ENCODE measurements at places on chromosomes 11 and 22.
A peak's percentile ranks its signal among the peaks of the same experiment; 100 is the strongest.

- no peak for DNase-seq
Observed at GRCh38 chr11:115215694-115216617, 288.3 kb downstream of the CADM1 start.

- DNase-seq, result no peak
Observed at GRCh38 chr22:44482776-44483175, 15.3 kb downstream of the RTL6 start.

DNA sequence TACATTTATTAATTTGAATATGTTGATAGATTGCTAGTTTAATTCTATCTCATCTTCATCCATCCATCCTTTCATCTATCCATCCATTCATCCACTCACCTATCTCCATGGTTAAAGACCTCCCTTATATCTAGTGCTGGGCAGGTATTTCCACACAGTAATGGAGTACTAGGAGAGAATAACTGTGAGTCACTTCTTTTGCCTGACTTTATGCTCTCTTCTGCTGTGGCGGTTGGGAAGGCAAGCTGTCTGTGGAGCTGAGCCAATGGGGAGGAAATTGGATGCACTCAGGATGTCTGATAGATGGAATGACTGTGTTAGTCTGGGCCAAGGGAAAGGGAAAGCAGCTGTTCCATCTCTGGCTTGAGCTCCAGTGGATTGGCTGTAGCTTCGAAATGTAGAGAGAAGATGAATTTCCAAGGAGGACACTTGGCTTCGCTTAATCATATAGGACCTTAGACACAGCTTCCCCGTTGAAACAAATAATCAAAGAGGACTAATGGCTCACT is 60.3 kb downstream of the NELL1 start:
- DNase-seq, result no peak

- no peak for DNase-seq
Observed at GRCh38 chr22:30362651-30363281, 6.0 kb downstream of the CCDC157 start.

DNA sequence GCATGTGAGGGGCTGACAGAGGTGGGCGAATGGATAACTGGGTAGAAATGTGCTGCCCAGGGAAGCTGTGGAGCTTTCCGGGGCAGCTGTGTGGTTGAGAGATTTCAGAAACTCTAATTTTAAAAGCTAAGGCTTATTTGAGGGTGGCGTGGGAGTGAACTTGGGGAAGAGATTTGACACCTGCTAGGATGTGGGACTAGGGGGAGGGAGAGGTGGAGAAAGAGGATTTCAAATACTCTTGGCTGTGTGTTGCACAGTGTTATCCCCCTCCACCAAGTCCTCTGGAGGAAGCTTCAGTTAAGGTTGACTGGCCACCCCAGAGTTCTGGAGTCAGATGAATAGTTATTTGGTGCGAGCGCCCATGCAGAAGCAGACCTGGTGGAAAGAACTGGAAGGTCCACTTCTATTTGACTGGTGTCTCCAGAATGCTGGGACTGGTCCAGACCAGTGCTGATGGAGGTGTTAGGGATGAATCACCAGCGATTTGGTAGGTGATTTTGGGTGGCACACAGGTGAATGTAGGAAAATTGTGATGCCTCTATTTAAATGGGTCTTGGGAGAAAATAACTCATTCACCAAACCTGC is 72.8 kb upstream of the ALX4 start:
- DNase-seq, result no peak

GRCh38 chr11:77372726-77373125 is 71.2 kb upstream of the GDPD4 start:
- no peak for DNase-seq

DNA sequence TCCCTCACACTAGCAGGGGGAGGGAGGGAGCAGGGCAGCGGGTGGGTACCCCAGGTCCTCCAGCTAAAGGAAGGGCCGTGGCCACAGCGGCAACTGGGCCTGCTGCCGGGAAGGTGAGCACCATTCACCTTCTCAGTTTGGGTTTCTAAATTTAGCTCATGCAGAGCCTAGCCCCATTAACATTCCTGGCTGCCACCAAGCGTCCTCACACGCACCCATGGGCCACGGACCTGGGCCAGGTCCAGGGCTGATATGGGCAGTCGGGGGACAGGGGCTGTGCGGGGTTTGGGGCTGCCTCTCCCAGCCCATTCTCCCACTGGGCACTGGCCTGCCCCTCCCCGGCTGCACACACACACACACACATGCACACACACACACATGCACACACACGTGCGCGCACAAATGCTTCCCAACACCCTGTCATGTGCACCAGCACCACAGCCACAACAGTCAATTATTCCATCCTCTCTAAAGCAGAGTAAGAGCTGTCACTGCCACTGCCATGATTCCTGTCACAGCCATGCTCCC is 28.7 kb downstream of the SYT7 start:
- no peak for DNase-seq

DNA sequence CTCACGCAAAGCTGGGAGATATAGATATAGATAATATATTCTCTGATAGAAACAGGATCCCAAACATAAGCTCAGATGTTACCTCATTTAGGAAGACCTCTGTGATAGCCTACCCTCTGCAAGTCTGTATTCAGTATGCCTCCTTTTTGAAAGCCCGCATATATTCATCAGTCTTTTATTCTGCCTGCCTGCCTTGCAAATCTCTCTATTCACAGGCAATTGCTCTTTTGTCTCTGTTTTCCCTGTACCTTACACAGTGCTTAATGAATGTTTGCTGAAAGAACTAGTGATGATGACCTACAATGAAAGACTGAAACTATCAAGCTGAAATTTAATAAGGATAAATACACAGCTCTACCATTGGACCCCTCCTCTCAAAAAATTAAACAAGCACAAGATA is 18.4 kb downstream of the DEUP1 start:
- DNase-seq, result no peak

GRCh38 chr11:128316541-128317227 is 270.7 kb downstream of the ETS1 start:
- no peak for DNase-seq

GRCh38 chr11:12800032-12800671 is 125.9 kb downstream of the TEAD1 start:
- no peak for DNase-seq

DNA sequence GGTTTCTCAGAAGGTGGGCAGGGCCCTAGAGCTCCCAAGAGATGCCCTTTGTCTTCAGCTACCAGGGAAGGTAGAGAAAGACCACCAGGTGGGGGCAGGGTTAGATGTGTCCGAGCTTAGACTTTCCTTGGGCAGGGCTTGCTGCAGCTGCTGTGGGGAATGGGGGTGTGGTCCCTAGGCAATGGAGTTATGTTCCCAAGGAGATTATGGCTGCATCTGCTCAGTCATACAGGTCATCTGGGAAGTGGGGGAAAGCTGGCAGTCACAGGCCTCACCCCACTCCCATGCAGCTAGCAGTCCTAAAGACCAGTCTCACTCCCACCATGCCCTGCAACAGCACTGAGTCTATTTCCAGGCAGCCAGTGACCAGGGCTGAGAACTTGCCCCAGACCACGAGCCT is 29.5 kb downstream of the MMP27 start:
- no peak for DNase-seq

DNA sequence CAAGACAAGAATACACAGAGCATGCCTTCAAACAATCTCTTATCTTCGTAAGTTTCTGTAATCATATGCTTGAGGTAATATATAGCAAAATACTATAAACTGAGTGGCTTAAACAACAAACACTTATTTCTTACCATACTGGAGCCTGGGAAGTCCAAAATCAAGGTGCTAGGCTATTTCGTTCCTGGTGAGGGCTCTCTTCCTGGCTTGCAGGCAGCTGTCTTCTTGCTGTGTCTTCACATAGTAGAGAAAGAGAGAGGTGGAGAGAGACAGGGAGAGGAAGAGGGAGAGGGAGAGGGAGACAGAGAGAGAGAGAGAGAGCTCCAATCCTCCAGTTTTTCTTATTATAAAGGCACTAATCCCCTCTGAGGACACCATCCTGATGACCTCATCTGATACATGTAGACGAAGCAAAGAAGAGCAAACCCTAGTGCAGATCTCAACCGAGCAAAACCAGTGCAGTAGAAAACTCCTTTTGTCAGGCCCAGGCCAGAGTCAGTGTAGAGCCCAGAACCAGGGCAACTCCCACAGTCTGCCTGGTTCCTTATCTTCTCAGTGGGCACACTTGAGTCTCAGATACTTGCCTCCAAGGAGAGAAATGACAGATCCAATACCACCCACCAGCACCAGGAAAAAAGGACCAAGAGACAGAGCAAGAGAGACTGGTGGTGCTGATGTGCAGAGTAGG is 297.1 kb upstream of the NCAM1 start:
- no peak for DNase-seq

GRCh38 chr11:117618302-117618981 is 178.6 kb downstream of the DSCAML1 start:
- DNase-seq, result no peak

DNA sequence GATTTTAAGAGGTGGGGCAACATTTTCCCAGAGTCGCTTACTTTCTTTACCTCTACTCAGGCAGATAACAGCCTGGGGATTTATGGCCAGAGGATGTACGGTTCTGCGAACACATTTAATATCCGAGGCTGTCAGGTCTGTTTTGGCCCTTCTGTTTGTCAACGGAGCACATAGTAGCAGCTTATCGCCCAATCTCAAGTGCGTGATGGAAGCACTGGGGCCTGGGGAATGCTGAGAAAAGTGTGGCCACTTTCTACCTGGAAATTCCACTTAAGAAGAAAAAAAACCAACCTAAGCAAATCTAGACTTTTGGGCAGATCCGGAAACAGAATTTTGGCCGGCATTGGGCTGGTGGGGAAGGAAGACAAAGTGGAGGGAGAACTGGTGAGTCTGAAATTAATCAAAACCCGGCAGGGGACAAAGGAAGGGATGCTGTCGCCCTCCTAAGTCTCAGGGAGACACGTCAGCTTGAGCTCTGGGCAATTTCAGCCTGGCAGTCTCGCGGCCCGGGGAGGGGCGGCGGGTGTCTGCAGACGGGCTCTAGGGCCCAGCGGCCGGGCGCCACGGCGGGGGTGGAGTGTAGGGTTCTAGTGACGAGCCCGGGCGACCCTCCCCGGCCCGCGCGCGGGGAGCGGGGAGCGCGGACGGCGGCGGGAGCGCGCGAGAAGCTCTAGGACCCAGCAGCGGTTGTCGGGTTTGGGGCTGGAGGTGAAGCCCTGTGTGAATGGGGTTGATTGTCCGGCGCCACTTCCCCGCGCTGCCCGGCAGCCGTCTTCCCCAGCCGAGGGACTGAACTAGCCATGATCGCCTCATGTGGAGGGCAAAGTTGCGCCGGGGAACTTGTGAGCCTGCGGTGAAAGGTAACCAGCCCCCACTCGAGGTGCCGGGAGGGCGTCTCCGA is at the start of gene AMOTL1:
AMOTL1 (plus strand) TSS at position 656 of the 901 bp plus-strand sequence; CDS start at position 812, 156 bp downstream.
- DNase-seq, result peak; percentile 15

- no peak for DNase-seq
Observed at GRCh38 chr11:30579415-30580175, 6.6 kb downstream of the MPPED2 start.

DNA sequence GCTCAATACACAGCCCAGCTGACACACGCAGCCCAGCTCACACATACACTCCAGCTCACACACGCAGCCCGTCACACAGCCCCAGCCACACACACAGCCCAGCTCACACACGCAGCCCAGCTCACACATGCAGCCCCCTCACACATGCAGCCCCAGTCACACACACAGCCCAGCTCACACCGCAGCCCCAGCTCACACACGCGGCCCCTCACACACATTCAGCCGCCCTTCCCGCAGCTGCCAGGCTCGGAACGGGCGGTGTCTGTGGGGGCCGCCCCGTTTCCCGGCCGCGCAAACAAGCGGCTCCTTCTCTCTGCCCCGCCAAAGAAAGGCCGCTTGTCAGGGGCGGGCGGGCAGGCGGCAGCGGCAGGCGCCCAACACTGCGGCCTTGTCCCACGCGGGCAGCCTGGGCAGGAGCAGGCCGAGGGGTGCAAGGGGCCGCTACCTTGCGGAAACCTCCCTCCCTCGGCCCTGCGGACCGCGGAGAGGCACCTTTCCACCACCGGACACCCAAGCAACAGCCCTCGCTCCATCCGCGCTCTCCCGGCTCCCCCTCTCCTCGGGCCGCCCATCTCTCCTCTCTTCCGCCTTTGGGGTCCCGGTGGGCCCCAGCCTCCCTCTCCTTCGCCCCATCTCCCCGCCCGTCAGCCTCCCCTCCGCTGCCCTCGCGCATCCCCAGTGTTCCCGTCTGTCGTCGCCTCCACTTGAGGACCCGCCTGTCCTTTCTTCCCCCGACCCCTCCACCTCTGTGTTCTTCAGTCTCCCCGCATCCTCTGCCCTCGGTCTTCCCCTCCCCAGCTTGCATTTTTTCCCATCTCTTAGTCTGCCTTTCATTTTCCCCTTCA is 2.2 kb downstream of the PHLDB1 start:
- no peak for DNase-seq

- DNase-seq, result no peak
Observed at GRCh38 chr11:32987851-32988250, 27.8 kb upstream of the DEPDC7 start.

GRCh38 chr11:47000033-47000432 is 63.5 kb downstream of the CSTPP1 start:
- no peak for DNase-seq

GRCh38 chr22:43182118-43182517 is 4.8 kb downstream of the TTLL12 start:
- DNase-seq, result no peak

- no peak for DNase-seq
Observed at GRCh38 chr11:125157953-125158680, 6.4 kb upstream of the PKNOX2 start.

GRCh38 chr22:30430933-30431332 is 5.4 kb downstream of the MTFP1 start:
- no peak for DNase-seq

- DNase-seq, result no peak
Observed at GRCh38 chr11:119092880-119093842, 8.5 kb downstream of the HMBS start.

DNA sequence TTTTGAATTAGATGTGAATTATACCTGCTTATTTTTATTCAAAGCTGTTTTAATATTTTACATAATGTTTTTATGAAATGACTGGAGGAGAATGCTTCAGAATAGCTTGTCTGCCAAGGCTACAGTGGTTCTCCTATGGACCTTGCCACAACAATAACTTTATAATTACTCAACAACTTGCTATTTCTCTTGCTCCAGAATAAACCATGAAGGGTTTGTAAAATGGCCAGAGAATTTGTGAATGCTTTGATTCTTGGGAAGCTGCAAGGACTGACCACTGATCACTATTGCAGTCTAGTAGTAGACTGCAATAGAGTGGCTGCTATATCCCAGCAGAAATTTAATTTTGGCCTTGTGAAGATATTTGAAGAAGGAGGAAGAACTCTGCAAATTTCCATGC is 199.7 kb downstream of the FAT3 start:
- no peak for DNase-seq

Data from GM19239 (cell line).